ENCODE measurements at places on chromosomes 12 and 14.

DNA sequence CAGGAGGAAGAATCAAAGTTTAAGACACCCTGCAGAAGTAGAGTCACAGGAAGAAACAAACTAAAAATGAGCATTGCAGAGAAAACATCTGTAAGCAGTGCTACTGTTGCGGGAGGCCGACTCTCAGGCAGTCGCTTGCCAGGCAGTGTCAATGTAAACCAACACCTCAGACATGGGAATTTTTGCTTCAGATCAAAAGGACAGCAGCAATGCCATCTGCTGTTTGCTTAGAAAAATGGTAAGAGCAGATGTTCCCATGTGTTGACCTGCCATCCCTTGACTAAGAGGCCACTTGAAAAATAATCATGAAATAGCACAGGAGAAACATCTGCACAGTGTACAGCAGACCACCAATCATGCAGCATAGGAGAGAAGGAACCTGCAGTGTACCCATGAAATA lies 196.6 kb downstream of the SLC25A21 start:
- DNase-seq: no peak

- DNase-seq: no peak
Observed at GRCh38 chr12:75702477-75703093, 191.2 kb upstream of the KRR1 start.

DNA sequence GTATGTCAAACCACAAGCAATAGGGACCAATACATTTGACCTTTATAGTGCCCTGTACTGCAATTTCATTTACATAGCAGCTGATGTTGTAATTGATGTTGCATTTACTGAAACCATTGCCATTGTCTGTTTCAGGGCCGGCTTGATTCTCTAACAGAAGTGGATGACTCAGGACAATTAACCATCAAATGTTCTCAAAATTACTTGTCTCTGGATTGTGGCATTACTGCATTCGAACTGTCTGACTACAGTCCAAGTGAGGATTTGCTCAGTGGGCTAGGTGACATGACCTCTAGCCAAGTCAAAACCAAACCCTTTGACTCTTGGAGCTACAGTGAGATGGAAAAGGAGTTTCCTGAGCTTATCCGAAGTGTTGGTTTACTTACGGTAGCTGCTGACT lies 216.0 kb downstream of the AKAP6 start:
- no peak for DNase-seq

GRCh38 chr12:44372259-44372658 lies 503.9 kb downstream of the NELL2 start:
- no peak for DNase-seq

GRCh38 chr12:118842866-118843265 lies 138.5 kb upstream of the SRRM4 start:
- no peak for DNase-seq

GRCh38 chr14:100330007-100330344 lies 6.8 kb downstream of the SLC25A47 start:
- no peak for DNase-seq

- no peak for DNase-seq
Observed at GRCh38 chr12:122811777-122812176, 23.5 kb upstream of the HIP1R start.

DNA sequence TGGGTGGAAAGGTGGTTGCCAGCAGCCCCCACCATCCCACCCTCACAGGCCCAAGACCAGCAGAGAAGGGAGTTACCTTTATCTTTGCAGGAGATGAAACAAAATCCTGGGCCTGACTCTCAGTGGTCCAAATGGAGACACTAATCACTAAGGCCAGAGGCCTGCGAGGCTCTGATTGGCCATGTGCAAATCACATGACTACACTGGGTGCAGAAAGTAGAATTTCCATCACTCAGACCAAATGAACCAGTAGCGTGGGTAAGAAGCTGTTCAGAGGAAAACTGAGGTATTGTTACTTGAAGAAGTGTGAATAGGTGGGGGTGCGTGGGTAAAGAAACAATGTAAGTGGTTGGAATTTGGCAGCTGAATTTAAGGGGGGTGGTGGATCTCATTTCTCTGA lies 20.2 kb upstream of the PPP1CC start:
- DNase-seq: no peak

DNA sequence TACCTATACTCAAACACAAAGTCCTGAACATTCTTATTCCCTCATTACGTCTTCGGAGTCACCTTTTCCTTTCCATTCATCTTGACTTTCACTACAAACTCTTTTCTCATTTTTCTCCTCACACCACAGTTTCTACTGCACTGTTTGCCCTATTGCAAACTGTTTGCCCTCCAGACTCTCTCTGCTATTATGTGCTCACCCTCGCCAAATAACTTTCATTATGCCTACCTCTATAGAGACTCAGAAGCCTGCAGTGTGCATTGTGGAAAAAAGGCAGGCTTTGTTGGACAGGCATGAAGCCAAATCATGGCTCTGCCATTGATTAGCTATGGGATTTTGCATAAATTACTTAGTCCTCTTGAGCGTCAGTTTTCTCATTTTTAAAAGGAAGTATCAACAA lies 246.6 kb upstream of the CCDC196 start:
- no peak for DNase-seq

DNA sequence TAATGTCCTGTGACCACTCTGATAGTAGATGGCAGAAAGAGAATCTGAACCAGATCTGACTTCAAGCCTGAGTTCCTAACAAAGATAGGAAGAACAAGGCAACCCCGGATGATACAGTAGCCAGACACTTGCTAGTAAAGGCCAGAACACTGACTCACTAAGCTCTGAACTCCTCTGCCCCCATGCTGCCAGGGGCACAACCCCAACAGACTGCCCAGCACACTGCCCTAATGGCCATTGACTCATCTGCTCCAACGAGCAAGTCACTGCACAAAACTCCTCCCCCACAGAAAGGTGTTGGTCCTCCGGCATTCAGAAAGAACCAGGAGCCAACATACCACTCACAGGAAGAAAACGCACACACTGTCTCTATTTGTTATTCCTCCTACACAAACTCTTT lies 179.6 kb upstream of the NUDT4 start:
- DNase-seq: no peak

DNA sequence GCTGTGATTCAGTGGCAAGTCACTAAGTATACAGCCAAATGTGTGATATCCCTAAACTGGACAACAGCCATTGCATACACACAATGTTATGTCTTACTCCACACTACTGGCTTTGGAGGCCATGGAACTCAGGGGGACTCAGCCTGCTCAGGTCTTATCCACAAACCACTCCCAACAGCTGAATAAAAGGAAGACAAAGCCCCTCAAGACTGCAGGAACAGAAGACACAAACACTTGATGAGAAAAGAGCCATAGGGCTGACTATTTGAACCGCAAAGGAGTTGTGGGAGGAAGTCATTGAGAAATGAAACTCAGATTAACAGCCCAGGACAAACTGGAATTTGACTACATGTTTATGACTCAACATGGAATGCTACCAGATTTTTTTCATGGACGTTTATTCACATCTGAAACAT lies 40.9 kb downstream of the PTGER2 start:
- DNase-seq: no peak

DNA sequence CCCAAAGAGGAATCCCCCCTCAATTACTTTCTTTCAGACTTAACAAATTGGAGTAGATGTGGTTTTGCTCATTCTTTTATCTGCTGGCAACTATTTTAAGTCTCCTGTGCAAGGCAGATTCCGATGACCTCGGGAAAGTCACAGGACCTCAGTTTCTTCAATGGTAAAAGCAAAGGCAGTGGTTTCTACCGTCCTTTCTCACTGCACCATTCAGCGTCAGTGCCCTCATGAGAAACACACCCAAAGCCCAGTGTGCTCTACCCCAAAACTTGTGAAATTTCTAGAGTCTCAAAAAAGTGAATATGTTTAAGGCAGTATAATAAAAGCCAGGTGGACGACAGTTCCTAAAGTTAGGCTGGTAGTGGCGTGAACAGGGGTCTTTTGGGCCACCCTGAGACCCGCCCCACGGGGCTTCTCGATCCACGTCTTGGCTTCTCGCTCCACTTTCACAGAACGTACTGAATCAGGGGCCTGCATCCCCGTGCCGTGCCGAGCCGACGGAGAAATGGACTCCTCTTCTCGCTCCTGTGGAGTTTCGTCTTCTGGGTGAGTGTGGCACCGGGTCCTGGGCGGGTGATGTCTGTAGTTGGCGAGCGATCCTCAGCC lies 1.3 kb upstream of the ARHGAP5 start:
- no peak for DNase-seq

DNA sequence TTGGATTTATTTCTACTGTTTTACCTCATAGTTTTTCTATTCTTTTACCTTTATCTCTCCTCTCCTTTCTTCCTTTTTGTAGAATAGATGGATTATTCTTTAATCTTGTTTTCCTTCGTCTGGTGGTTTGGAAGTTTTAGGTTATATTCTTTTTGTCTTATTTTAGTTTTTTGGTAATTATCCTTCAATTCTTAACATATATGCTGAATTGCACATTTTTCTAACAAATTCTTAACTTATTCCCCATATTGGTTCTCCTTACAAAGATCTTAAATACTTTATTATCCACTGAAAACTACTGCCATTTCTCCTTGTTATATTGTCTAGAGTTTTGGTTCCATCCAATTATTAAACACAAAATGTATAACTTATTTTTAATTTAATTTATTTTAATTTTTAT lies 42.3 kb downstream of the CATSPERB start:
- no peak for DNase-seq

- DNase-seq: no peak
Observed at GRCh38 chr12:19055589-19055988, 73.9 kb upstream of the PLEKHA5 start.

- DNase-seq: no peak
Observed at GRCh38 chr14:99381688-99382060, 99.0 kb downstream of the SETD3 start.

GRCh38 chr14:79256380-79256779 lies 954.9 kb downstream of the DIO2 start:
- DNase-seq: no peak

GRCh38 chr12:13573698-13574321 lies 377.3 kb downstream of the EMP1 start:
- no peak for DNase-seq
